ENCODE measurements at places on chromosomes 12 and 14.

GRCh38 chr14:74429991-74430390 is 4.0 kb upstream of the SYNDIG1L start:
- DNase-seq = no peak

- DNase-seq = no peak
These were observed 61.0 kb downstream of the PPM1A start for GRCh38 chr14:60309867-60310552.

GRCh38 chr14:50790589-50790988 is 40.4 kb downstream of the NIN start:
- DNase-seq = no peak

DNA sequence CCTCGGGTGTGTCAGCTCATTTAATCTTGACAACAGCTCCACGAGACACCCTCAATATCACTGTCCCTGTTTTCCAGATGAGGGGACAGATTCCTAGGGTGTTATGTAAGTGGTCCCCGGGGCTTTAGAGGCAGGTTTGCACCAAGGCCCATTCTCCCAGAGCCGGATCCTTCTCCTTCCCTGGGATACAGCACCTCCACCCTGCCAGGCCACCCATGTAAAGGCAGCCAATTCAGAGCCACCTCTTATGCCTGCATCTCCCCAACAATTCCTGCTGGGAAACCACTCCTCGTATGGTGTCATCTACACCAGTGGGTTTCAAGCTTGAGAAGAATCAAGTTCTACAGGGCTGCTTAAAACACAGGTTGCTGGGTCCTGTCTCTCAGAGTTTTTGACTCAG is 4.1 kb upstream of the CYP46A1 start:
- no peak for DNase-seq

GRCh38 chr12:86826051-86826450 is 569.9 kb upstream of the MGAT4C start:
- no peak for DNase-seq

DNA sequence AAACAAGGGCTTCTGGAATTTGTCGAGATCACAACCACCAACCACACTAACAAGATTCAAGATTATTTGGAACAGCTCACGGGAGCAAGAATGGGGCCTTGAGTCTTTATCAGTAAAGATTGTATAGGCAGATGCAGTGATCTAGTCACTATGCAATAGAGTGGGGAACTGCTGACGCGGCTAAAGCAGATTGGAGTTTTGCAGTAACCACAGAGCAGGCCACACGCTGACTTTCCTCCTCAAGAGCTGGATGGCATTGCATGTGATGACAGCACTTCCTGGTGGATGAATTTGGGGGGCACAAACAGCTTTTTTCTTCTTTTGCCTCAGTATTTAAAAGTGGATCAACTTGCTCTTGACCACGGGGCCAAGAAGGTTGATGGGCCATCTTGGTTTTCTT is 46.0 kb downstream of the KCNK13 start:
- no peak for DNase-seq

DNA sequence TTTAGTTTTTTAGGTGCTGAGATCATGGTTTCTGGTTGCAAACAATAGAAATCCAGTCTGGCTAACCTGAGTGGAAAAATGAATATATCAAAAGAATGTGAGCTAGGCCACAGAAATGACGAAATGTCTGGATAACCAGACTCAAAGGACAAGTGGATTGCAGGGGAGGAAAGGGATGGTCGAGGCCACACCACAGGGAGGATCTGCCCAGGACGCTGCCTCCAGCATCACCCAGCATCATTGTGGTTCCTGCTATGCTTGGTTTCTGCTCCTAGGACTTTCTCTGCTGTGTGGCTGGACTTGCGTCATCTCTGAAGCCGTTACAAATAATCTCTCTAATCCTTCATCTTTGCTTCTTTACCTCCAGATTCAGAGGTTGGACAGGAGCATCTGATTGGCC is 80.4 kb downstream of the TTC8 start:
- DNase-seq = peak; percentile 46
